Activated T-cell treated with anti-CD3 and anti-CD28 coated beads for 4 hours (primary cell): ENCODE measurements at places on chromosomes 6 and 20.

GRCh38 chr6:148436466-148436865 lies 93.8 kb downstream of the SASH1 start:
- no peak for DNase-seq

GRCh38 chr6:24719125-24719971 lies at the start of gene C6orf62:
C6orf62 (minus strand) TSS chr6:24719154; CDS start chr6:24718668, 486 bp downstream.
- DNase-seq: peak; percentile 33

GRCh38 chr6:72857791-72858585 lies 236.1 kb downstream of the KCNQ5 start:
- no peak for DNase-seq

DNA sequence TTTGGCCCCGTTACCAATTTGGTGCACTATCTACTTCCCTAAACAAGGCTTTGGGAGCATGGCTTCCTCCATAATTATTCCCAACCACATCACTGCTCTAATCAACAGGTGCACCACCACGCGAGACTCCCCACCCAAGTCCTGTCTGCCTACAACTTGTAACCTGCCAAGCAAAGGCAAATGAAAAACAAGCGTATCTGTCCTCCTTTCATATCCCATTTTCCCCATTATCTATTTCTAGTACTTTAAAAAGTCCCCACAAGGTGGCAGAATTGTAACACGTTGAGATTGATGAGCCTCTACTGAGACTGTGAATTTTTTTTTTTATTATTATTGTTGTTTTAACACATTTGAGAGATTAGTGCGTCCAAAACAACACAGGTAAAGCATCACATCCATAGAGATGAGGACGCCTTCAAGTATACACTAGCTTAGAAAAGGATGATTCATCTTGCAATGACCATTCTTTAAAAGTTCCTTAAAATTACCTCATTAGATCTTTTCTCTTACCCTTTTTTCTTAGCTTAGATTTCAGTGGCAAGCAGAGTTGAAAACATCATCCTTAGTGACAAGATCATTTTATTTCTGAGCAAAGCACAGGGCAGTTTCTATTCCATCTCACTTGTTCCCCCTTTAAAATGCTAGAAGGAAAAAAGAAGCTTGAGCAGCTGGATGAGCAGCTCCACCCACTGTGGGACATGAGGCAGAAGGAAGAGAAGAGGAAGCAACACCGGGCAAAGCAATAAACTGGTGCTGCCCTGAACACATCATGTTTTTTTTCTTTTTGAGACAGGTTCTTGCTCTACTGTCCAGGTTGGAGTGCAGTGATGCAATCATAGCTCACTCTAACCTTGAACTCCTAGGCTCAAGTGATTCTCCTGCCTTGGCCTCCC lies 210.8 kb downstream of the ARHGAP18 start:
- DNase-seq: no peak
